ENCODE measurements at places on chromosomes 2 and 18.

GRCh38 chr2:172046080-172046678 is 39.1 kb upstream of the DLX1 start:
- DNase-seq, result no peak

DNA sequence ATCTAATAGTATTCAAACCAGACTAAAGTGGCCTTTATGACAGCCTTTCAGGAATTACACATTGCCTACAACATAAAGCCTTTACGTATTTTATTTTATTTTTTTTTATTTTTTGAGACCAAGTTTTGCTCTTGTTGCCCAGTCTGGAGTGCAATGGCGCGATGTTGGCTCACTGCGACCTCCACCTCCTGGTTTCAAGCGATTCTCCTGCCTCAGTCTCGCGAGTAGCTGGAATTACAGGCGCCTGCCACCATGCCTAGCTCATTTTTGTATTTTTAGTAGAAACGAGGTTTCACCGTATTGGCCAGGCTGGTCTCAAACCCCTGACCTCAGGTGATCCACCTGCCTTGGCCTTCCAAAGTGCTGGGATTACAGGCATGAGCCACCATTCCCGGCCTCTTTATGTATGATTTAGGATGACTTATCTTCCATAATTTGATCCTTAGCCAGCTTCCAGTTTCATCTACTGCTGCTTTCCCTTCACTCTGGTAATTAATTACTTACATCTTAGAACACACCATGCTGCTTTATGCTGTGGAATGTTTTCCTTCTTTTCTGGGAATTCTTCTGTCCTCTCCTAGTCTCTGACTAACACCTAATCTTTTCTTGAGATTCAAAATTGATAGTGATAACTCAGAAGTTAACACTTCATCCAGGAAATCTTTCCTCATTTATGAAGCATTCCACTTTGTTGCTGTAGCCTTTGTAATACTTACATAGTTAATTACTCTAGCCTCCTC is 2.6 kb downstream of the USP14 start:
- DNase-seq, result no peak

GRCh38 chr18:13217466-13217961 is 1.0 kb upstream of the LDLRAD4 start:
- peak; percentile 51 for DNase-seq

DNA sequence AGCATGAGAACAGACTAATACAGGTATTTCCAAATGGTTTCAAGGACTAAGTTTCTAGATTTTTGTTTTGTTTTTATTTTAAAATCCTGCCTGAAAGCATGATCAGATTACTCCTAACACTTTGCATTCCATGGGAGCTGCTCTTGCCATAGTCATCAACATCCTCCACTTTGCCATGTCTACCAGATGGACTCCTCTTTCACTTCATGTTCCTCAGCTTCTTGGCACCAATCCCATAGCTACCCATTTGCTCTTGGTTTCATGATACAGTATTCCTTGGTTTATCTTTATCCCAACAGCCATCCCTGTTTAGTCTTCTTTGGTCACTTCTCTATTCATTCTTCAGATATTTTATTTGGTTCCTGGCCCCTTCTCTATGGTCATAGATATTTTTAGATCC is 154.2 kb upstream of the CCDC195 start:
- no peak for DNase-seq

GRCh38 chr2:155033652-155034051 is 335.2 kb downstream of the KCNJ3 start:
- DNase-seq, result no peak

- no peak for DNase-seq
Measured at GRCh38 chr2:38037325-38037724, 38.6 kb downstream of the CYP1B1 start.

DNA sequence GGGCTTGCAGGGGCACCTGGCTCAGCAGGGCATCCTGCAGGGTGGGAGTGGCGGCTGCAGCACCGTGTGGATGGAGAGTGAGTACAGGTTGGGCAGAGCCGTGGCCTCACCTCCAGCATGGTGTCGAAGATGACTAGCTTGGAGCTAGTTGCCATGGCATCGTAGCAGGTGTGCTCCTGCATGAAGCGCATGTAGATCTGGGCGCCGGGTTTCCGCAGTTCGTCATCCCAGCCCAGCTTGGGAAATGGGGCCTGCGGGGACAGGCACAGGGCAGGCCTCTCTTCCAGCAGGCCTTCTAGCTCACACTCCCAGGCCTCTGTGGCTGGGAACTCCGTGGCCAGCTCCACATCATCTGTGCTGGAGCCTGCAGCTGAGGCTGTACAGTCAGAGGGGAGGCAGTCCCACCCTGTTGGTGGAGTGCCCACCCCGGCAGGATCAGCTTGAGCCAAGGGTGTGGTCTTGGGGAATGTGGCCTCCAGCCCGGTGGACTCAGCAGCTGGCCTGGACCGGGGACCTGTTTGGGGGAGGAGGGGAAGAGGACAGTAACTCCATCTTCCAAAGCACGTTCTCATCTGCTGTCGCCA is 1.6 kb downstream of the PRKAG3 start:
- no peak for DNase-seq

DNA sequence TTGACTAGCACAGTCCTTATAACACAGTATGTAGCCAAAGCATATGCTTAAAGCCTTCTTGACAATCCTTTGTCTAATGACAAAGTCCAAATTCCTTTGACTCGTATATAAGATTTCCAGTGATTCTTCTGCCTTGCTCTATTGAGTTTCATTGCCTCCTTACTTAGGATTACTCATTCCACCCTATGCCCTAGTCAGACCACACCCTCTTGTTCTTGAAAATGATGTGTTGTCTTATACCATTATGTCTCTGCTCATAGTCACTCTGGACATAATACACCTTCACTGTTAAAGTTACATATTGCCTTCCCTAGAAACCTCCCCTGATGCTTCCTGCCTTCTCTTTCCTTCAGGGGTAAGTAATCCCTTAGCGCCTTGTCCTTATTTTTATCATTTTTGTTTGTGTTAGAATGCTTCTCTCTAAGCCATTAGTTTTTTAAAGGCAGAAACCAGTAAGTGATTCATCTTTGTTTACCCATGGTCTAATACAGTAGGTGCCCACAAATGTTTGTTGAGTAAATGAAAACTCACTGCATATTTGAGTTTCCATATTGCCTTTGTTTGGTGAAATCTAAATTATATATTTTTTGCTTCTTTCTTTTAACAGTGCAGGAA is 19.3 kb downstream of the GPD2 start:
- DNase-seq, result no peak

DNA sequence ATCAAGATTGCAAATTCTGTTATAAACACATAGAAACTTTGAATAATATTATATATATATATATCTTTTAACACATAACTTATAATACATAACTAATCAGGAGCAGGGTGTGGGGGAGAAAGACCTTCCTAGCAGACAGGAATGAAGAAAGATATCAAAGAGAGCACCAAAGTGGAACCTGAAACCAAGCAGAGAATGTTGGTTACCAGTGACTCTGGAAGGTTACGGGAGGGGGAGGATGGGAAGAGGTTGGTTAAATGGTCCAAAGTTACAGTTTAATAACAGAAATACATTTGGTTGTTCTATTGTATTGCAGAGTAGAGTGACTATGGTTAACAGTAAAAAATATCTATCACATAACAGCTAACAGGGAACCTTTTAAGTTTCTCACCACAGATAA is 366.7 kb downstream of the LRRTM4 start:
- DNase-seq, result no peak

GRCh38 chr2:29361231-29361630 is 246.0 kb downstream of the CLIP4 start:
- DNase-seq, result no peak

DNA sequence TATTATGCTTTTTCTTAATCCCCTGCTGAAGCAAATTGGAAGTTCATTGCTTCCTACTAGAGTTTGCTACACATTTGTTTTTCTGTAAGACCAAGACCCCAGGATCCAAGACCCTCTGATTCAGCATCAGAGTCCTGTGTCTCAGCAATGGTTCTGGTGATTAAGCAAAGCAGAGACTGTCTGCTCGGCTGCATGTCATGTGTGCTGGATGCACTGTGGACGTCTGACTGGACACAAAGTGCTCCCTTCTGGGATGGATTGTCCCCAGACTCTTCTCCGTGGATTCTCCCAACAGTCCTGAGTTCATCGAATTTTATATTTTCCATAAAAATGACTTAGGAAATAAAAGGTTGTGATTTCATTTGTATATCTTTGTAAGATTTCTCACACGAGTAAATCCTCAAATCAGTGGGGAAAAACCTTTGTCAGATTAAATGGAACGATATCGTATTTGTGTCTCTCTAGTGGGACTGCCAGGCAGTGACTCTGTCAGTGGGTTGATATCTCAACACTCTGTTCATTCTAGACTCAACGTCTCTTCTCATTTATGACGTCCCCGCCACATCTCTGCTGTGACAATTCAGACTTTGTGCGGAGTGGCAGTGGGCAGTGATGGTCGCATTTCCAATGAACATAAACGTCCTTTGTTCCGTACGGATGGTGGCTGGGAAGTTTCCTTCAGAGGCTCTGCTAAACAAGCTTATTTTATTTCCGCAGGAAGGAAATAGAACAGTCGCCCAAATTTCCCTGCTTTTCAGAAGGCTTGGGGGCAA is 58.6 kb downstream of the NCAPH start:
- no peak for DNase-seq

GRCh38 chr18:78410094-78410786 is 569.4 kb upstream of the SALL3 start:
- no peak for DNase-seq

GRCh38 chr2:128421861-128422311 is 103.2 kb upstream of the HS6ST1 start:
- no peak for DNase-seq

- no peak for DNase-seq
Measured at GRCh38 chr2:207632575-207633493, 7.6 kb upstream of the METTL21A start.

GRCh38 chr2:164430166-164430783 is 191.0 kb downstream of the GRB14 start:
- no peak for DNase-seq

GRCh38 chr18:56389190-56389589 is 249.2 kb downstream of the TXNL1 start:
- DNase-seq, result no peak

- no peak for DNase-seq
Measured at GRCh38 chr2:163748420-163748819, 12.6 kb upstream of the FIGN start.

DNA sequence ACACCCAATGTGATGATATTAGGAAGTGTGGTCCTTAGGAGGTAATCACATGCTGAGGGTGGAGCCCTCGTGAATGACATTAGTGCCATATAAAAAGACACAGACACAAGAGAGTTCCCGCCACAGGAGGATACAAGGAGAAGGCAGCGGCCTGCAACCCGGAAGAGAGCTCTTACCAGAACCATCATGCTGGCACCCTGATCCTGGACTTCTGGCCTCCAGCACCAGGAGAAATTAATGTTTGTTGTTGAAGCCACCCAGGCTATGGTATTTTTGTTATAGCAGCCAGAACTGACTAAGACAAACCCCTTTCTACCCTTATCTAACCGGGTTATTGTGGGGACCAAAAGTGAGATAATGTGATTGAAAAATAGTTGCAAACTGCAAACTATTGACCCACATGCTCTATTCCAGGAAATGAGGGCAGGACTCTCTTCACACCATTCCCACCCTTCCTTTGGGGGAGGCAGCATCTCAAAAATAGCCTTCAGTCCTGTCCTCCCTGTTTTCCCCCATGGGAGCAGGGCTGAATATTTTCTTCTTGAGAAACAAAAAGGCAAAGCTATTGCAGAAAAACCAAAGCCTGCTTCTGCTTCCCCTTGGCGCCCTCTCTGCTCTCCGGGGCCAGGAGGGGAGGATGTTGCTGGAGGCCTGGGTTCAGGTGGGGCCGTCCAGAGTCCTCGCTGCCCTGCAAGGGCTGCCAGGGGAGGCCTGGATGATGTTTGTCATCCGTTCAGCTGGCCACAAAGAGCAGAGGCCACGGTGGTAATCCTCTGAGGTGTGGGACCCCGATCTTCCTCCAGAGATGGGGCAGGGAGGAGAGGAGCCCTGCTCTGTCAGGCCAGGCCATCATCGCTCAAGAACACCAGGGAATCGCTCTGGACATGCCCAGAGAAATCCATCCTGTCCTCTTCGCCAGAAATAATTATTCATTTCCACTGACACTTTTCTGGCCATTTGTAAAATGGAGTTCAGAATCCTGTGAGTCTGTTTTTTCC is 73.8 kb upstream of the HAAO start:
- DNase-seq, result no peak

DNA sequence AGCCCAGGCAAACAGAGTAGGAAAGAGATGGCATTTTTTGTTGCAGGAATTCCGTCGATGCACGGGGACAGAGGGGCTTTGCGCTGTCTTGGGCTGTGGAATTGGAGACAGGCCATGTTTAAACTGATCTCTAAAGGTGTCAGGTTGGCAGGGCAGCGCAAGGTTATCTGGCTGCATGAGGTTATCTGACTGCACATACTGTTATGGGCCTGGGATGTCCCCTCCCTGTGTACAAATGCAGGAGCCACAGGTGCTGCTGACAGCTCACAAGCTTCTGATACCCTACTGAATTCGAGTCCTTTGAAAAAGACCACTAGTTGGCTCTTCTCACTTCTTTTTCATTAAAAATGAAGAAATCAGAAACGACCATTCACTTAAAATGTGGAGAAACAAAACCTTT is 255.4 kb downstream of the PLCL1 start:
- no peak for DNase-seq

GRCh38 chr18:79224381-79224780 is 155.2 kb downstream of the ATP9B start:
- no peak for DNase-seq

GRCh38 chr18:22546905-22547570 is 129.3 kb upstream of the CTAGE1 start:
- DNase-seq, result no peak

DNA sequence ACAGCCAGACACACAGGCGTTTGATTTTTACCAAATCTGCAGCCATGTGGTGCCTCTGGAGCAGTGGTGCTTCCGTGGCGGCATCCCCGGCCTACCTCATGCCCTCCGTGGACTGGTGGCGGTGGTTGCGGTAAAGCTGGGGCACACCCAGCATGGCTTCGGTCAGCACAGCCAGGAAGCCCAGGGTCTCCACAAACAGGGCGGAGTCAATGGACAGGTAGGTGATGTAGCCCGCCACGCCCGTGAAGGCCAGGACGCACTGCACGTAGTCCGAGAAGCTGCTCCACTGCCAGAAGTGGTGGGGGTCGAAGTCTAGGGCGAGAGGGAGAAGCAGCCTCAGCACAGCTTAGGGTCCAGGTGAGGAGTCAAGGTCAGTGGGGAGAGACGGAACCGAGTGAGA is 32.4 kb downstream of the SLC66A2 start:
- DNase-seq, result no peak

- no peak for DNase-seq
Measured at GRCh38 chr18:2402084-2402483, 169.2 kb downstream of the METTL4 start.

- DNase-seq, result no peak
Measured at GRCh38 chr2:100853909-100854810, 34.2 kb downstream of the NPAS2 start.

- DNase-seq, result no peak
Measured at GRCh38 chr2:16106619-16107018, 166.3 kb downstream of the MYCN start.

GRCh38 chr2:181847702-181848101 is 43.8 kb upstream of the ITPRID2 start:
- no peak for DNase-seq

All from T-helper 1 cell (primary cell).